ENCODE measurements at places on chromosomes 1 and 21.

DNA sequence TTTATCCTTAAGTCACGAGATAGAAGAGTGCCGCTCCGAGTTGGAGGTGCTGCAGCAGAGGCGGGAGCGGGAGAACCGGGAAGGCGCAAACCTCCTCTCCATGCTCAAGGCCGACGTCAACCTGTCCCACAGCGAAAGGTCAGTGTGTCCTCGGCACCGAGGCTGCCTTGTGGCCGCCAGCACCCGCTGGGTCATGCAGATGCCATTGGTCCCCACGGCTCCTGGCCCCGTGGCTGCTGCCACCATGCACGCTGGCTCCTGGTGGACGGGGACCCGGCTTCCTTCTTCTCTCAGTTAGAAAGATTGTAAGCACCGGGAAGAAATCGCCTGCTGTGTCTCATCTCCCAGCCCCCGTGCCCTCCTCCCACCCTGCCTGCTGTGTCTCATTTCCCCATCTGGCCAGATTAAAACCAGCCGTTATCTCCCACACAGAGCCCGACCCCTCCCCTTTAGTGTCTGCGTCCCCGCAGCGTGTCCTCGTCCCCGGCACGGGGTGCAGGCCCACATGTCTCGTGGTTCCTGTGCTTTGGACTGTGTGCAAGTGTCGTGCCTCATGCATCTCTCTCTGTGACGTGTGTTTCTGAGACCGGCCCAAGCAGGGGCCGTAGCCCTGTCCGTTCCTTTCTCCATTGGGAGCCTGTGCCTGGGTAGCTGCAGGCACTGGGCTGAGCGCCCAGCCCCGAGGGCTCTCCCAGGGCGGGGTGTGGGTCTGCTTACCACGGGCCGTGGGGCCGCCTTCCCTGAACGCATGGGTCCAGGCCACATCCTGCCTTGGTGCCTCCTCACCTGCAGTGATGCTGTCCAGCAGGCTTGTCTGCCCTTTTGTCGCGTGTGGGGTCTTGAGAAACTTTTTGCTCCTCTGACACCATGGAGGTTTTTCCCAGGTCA, 62.1 kb downstream of the PCNT start:
- no peak for DNase-seq

DNA sequence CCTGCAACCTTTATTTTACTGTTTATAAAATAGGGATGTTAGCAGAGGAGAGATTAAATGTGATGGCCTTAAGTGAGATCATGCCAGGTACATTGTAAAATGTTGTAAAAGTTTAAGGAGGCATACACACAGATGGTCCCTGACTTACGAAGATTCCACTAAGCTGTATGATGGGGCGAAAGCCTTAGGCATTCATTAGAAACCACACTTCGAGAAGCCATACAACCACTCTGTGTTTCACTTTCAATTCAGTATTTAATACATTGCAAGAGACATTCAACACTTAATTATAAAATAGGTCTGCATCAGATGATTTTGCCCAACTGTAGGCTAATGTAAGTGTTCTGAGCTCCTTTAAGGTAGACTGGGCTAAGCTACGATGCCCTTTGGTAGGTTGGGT, 3.7 kb downstream of the SMPDL3B start:
- DNase-seq: no peak

DNA sequence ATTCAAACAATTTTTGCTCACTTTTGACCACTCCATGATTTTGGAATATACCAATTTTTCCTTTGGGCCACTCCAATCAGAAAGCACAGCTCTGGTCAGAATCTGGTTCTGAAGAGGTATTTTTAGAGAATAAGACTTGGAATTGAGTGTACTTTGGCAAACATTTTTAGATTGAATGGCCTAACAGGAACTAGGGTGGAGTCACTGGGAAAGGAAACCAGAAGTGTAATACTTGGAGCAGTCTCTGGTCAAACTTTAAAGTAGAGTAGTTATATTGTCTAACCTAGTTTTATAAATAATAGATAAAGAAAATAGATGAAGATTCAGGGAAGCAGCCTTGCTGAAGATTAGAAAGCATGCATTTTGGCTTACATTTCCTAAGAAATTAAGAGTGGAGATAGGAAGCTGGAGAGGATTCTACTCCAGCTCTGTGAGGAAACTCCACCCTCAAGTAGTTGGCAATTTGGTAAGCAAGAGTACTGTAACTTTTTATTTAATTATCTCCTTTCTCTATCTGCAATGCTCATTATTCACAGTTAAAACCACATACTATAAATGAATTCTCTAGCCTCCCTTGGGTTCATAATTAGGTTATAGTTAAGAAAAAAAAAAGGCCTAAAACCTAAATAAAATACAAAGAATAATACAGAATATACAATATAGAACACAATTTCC, 15.8 kb downstream of the STIL start:
- DNase-seq: no peak

DNA sequence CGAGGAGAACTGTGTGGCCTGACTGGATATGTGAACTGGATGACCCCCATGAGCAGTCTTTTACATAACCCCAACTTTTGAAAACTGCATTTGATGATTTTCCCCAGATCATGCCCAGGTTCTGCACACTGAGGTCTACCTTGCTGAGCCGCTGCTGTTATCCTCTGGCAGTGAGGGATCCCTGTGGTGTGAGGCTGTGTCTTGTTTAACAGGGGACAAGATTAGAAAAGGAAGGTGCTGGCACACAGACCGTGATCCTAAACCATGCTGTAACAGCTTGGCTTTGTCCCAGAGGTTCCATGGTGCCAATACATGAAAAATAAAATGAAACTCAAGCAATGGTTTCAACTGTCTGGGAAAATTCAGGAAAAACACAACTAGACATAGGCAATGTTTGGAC, 134.2 kb downstream of the ZZZ3 start:
- no peak for DNase-seq

DNA sequence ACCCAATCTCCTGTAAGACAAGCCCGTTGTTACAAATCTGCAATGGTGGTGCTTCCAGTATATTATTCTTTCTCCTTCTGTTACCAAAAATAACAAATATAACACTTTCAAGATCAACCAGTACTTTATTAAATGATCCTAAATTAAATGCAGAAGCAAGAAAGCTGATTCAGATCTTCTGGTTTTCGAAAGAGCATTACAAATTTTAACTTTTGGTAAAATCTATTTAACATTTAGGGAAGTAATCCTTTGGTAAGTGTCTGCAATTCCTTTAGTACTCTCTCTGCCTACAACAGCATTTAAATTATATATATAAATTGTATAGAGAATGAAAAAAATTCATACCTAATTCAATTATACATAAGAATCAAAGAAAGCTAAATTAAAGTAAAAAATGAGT, 198.6 kb upstream of the HMCN1 start:
- DNase-seq: no peak

DNA sequence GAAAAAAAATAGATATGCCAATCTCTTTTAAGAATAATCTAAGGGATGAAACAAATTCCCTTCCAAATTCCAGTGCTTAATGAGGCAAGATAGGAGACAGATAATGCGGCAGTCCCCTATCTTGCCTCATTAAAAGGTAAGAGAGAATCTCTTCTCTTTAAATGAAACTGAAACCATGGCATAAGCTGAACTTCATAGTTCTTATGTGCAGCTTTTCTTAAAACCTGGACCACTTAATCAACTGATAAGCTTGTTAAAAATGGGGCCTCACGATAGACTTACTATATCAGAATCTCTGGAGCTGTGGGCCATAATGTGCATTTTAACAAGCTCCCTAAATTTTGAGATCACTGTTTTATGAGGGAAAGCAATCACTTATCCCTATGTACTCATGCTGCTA, 79.2 kb downstream of the NIBAN1 start:
- DNase-seq: no peak

DNA sequence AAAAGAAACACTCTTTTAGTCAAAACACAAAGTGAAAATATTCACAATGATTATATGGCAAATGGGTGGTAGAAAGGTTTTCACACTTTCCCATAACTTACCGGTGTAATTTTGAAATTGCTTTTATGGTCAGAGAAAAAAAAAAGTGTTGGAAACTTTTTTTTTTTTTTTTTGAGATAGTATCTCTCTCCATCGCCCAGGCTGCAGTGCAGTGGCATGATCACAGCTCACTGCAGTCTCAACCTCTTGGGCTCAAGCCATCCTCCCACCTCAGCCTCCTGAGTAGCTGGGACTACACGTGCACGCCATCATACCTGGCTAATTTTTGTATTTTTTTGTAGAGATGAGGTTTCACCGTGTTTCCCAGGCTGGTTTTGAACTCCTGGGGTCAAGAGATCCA, 3.3 kb downstream of the IFNGR2 start:
- DNase-seq: no peak

GRCh38 chr1:30253807-30254440, 469.5 kb downstream of the MATN1 start:
- no peak for DNase-seq

GRCh38 chr1:111198836-111199235, 1.6 kb downstream of the DENND2D start:
- no peak for DNase-seq

DNA sequence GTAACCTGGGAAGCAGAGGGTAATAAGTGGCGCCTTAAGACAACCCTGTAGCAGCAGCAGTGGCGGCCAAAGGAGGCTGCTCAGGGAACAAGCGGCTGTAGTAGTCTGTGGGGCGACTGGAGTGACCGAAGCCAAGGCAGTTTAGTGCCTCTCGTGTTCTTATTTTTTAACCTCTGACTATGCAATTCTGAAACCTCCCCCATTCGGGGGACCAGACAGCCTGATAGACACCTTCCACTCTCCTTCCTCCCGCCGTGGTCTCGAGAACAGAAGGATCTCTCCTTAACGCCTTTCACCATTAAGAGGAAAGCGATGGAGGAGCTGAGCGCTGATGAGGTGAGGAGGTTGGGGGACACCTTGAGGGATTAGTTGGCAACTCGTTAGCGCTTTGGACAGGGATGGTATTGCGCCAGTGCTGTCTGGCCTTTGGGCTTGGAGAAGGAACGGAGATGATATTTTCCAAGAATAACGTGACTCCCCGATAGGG, 644 bp downstream of the UBE4B start:
- no peak for DNase-seq

DNA sequence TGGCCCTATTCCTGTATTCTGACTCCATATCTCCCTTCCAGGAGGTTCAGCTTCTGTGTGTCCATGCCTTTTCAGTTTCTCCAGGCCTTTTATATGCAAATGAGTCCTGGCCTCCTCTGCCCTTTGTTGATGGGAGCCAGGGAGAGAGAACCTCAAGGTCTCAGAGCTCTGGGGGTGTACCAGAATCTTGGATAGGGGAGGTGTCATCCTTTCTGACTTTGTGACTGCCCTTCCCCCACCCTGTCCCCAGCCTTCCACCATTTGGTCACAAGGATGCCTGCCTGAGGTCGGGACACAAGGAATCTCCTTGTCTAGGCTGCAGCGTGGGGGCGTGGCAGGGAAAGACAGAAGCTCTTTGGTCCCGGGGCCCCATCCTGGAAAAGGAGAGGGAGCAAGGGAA, 18.6 kb downstream of the LURAP1 start:
- DNase-seq: no peak

DNA sequence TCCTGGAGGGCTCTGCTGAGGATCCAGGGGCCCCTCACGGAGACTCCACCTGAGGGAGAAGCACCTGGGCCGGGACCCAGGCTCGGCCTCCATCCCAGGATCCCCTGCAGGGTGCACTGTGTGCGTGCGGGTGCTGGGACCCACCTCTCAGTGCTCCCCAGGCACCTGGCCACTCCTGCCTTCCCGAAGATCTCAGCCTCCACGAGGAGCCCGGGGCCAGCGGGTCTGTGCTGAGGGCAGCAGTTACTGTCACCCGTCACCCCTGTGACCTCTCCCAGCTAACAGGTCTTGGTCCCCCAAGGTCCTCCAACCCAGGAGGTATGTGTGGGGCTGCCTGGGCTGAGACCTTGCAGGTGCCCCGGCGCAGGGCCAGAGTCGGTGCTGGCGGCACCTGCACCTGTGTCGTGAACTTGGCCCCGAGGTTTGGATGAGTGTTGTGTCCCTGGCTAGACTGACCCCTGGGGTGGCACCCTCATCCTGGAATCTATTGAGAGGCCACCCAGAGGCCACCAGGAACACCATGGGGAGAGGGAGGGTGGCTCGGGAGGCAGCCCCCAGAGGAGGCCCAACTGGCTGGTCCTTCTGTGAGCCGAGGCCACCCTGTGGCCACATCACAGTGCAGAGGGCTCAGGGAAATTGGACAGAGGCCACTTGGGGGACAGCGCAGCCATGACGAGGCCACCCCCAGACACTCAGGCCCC, 17.7 kb downstream of the MORN1 start:
- DNase-seq: no peak

- DNase-seq: no peak
These were observed 3.3 kb downstream of the PDZK1IP1 start for GRCh38 chr1:47186267-47187185.

GRCh38 chr21:34926803-34927467, 122.2 kb downstream of the RUNX1 start:
- no peak for DNase-seq

- no peak for DNase-seq
These were observed 36.1 kb upstream of the IVNS1ABP start for GRCh38 chr1:185353124-185353523.

DNA sequence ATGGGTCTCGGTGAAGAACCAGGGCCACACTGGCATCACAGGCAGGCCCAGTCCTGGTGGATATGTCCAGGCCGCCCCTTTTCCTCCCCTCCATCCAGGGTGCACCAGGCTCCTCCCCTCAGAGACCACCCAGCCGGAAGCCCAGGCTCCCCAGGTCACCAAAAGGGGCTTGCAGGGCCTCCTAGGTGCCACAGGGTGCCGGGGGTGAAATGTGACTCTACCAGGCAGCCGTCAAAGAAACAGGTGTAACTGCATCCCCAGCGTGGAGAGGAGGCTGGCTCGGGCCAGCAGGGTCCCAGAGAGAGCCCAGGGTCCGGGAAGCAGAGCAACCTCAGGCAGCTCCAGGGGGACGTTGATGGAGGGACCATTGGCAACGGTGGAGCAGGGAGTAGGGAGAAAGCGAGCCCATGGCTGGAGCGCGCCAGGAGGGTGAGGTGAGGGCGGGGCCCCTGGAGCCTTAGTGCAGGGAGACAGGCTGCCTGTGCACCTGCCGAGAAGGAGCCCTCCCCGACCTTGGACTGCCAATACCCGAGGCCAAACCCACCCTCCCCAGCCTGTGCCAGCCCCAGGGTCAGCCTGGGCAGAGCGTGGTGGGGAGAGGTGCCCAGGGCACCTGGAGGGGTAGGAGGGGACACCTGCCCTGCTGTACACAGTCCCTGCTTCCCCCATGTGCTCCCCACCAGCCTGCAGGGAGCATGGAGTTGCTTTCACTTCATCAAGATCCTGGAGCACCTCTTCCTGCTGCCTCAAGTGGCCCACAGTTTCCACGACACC, 48.3 kb upstream of the POFUT2 start:
- no peak for DNase-seq

DNA sequence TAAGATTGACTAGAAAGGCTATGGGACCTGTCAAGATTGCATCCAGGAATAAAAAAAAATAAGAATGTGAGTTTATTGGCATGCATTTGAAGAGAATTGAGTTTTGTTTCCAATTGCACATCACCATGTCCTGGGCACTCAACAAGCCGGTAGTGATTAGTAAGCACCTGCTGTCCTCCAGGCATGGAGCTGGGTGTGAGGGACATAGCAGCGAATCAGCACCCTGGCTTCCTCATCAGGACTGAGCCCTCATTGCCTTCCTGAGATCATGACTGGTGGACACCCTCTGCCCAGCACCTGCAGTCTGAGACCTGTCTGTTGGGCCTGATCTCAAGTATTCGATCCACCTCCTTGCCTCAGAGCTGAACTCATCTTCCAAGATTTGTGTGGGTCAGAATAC, 26.8 kb downstream of the S100A6 start:
- DNase-seq: no peak
